ENCODE measurements at places on chromosomes 6 and 20.

GRCh38 chr6:41713159-41713649, 22.2 kb downstream of the TFEB start:
- no peak for DNase-seq

DNA sequence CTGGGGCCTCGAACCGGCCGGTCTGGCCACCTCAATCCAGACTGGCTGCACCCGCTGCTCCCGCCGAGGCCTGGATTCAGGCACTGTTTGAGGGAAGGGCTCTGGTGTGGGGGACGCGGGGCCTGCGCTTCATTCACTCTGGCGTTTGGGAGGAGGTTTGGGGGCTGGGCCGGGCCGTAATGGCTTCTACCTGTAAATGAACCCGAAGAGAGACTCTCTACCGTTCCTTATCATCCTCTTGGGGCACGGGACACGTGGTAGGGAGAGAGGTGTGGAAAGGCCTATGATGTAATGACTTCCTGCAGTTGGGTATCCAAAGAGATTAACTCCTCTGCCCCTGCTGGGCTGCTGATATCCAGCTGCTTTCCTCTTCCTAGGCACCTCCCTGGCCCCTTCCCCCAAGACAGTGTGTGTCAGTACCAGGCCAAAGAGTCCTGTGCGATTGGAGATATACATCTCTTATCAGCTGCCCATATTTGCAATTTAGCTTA, 1.8 kb downstream of the FOXO3 start:
- DNase-seq: no peak

DNA sequence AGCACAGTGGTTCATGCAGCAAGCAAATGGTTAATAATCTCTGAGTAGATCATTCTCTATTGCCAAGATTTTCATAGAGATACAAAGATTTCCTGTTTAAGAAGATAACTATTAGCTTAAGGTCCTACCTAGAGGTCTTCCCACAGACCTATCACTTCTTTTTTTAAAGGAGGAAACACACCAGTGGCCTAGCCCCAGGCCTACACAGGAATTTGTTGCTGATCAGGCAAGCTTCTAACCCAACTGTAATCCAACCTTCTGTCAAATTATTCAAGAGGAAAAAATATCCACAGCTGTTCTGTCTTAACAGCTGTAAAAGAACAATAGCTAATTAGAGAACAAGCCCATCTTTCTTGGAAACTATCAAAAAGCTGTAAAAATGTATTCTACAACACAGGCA, 332.8 kb downstream of the BTBD9 start:
- no peak for DNase-seq

DNA sequence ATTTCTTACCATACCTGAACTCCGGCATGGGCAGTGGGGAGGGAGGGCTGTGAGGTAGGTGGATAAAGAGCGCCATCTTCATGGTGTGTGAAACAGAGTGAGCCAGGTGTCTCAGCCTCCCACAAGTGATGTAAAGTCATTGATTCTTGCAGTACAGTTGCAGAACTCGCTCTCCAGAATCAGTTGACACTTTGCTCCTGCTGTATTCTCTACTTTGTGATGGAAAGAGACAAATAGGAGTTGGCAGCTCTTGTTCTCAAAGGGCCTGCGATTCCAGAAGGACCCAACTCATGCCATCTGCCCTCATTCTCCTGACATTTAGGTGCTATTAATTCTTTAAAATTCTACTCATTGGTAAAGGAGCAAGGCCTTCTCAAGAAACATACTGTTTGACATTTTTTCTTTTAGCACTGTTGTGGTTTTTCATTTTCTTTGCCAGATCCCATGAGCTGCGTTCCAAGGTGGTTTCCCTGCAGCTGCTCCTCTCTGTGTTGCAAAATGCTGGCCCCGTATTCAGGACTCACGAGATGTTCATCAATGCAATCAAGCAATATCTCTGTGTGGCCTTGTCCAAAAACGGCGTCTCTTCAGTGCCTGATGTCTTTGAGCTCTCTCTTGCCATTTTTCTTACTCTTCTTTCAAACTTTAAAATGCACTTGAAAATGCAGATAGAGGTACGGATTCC, 49.3 kb downstream of the ARFGEF2 start:
- DNase-seq: no peak

DNA sequence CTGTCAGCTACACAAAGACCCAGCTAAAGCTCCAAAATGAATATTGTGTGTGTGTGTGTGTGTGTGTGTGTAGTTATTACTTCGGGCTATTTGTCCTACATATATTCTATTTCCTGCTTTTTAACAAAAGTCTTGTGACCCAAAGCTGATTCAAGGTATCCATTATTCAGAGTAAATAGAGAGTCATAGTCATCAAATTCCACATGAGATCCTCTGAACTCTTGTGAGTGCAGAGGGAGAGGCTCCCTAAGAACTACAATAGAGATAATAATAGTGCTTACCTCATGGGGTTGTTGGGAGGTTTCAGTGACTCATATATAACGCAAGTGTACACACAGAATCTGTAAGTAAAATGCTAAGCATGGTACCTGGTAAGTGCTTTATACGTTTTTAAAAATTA, 95.6 kb upstream of the SHLD1 start:
- DNase-seq: no peak

DNA sequence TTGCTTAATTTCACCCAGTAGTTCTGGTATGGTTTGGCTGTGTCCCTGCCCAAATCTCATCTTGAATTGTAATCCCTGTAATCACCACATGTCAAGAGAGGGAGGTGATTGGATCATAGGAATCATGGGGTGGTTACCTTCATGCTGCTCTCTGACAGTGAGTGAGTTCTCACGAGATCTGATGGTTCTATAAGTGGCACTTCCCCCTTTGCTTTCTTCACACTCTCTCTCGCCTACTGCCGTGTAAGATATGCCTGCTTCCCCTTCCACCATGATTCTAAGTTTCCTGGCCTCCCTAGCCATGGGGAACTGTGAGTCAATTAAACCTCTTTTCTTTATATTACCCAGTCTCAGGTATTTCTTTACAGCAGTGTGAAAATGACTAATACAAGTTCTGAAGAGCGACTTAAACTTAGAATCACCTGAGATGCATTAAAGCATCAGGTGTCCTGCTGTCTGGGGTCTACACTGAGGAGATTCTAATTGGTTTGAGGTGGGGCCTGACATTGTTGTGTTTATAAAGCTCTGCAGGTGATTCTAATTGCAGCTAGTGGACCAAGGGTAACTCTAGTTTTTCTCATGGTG, 82.1 kb upstream of the DTNBP1 start:
- no peak for DNase-seq

GRCh38 chr6:24340998-24341938, 16.6 kb downstream of the DCDC2 start:
- no peak for DNase-seq

All from NCI-H2107 (cell line).